Progenitor cell of endocrine pancreas (in vitro differentiated cells): ENCODE measurements at places on chromosomes 4 and X. TPM values are rescaled to one million over a fixed set of nuclear protein-coding genes. Genes with fewer than 3 reads are reported as not detected.

DNA sequence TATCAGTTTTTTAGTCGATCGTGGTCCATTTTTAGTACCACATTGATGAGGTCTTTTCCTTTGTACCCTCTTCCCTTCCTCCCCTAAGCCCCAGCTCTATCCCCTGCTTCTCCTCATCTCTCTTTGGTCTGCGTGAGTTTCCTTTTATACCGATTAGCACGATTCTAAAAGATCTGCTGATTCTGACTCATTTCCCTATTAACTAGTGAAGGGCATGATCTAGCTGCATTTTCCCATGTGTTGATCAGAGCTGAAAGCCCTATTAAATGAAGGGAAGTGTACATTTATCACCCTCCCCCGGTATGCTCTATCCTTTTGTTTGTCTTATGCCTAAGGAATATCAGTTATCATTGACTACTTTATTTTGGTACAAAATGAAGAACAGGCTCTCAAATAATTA is 181.7 kb upstream of the NPY2R start:
- DNase-seq = no peak

The ZNF157 gene
- total RNA-seq = 2.0 TPM in 2 replicates

The CENPVL3 gene
- 4.6 and 5.4 TPM in 2 replicates for total RNA-seq

GRCh38 chr4:84948056-84948455 is 18.4 kb downstream of the WDFY3 start:
- no peak for DNase-seq
